ENCODE measurements at places on chromosomes 1 and 21. TPM values are rescaled to one million over a fixed set of nuclear protein-coding genes. Genes with fewer than 3 reads are reported as not detected.

UBASH3A gene
- not detected for total RNA-seq

C4BPA gene
- not detected for total RNA-seq

OR11L1 gene
- not detected for total RNA-seq

EDARADD gene
- 0.55 TPM for total RNA-seq

PKLR gene
- not detected for total RNA-seq

GBP6 gene
- 0.11 TPM for total RNA-seq

FAM151A gene
- not detected for total RNA-seq

MX2 gene
- total RNA-seq, result 0.87 TPM

ATP6V1G3 gene
- total RNA-seq, result not detected

PCP4 gene
- not detected for total RNA-seq

MARK1 gene
- 1.7 TPM for total RNA-seq

Data from uterine smooth muscle cell (primary cell).